ENCODE measurements at places on chromosomes 6 and 20.

GRCh38 chr20:58892141-58892931 is 39.8 kb downstream of the GNAS start:
- DNase-seq, result peak; percentile 40

- DNase-seq, result no peak
Observed at GRCh38 chr6:113645986-113646385, 211.2 kb upstream of the MARCKS start.

- DNase-seq, result no peak
Observed at GRCh38 chr20:35307666-35308653, 15.7 kb upstream of the FAM83C start.

DNA sequence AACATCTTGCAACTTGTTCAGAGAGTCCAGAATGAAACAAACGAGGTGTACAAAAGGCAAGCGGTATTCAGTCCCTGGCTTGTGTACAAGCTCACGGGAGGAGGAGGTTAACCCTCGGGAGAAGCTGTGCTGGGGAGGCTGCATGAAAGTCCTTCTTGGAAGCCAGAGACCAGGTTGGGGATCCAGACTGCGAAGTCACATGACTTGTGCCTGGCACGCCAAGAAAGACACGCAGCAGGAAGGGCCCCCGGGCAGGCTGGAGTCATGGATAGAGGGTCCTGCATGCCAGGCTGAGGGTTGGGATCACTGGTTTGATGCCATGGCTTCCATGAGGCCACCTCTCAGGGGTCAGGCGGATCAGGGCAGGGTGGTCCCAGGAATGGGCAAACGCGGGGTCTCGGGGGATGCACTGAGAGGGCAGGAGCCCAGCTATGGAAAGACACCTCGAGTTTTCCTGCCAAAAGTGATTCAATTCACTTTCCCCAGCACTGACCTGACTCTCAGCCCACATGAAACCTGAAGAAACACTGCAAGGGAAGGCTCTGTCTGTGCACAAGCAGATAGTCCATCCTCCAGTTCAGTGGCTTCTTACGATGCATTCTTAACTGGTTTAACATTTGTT is 79.4 kb downstream of the DLL1 start:
- DNase-seq, result no peak

DNA sequence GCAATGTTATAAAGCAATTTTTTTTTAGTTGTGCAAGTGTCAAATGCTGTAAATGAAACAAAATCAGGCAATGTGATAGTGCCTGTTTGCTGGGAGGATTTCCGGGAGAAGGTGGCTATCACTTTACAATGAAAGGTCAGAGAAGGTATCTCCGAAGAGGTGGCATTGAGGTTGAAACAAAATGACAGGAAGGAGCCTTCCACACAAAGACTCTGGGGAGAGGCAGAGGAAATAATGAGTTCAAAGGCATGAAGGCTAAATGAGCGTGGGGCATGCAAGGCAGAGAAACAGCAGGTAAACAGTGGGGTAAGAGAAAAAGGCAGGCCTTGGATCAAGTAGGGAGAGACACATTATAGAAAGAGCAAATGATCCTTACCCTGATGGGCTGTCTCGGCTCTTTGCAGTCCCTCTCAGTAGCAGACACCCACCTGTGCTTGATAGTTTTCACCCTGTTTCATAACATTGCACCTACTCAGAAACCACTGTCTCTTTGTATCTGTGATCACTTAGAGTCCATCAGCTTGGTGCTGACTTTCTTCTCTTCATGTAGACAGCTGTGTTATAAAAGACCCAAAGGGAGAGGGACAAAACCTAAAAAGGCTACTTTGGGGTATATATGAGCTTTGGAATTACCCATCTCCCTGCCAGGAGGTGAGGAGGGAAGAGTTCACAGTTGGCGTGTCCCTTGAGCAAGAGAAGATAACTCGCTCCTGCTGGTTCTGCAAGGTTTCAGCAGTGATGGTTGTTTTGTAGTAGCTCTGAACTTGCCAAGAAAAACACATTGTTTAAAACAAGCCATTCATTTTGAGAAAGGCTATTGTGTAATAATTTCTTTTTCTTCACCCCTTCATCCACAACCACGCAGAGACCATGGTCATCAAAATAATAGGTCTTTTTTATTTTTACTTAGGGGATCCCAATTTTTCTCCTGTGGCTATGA is 22.3 kb downstream of the NRN1 start:
- no peak for DNase-seq

- no peak for DNase-seq
Observed at GRCh38 chr6:132199343-132199742, 201.9 kb downstream of the MOXD1 start.

GRCh38 chr20:60224914-60225313 is 266.7 kb downstream of the CDH26 start:
- peak; percentile 23 for DNase-seq
